ENCODE measurements at places on chromosomes 3 and 15.
A peak's percentile ranks its signal among the peaks of the same experiment; 100 is the strongest.

- no peak for DNase-seq
Observed at GRCh38 chr3:25568525-25569078, 96.1 kb downstream of the TOP2B start.

DNA sequence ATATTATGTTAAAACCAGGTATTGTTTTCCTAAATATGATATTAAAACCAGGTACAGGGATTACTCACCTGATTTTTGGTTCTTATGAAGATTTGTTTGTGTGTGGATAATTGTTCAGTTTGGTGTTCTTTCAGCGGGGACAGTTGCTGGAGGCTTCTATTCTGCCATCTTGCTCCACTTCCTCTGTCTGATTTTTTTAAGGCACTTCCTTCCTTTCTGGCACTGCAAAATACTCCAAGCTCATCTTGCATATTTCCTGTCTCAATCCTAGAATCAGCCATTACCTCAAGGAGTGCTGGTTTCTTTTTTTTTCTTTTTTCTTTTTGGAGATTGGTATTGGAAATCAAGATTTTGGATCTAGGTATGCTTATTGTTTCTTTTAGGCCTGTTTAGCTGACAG lies 229.9 kb downstream of the SV2B start:
- no peak for DNase-seq

GRCh38 chr3:177852001-177852807 lies 654.9 kb upstream of the TBL1XR1 start:
- no peak for DNase-seq

GRCh38 chr15:22856659-22857058 lies 18.2 kb downstream of the NIPA2 start:
- DNase-seq: no peak

GRCh38 chr15:42102646-42103235 lies 8.4 kb upstream of the PLA2G4D start:
- DNase-seq: no peak

GRCh38 chr3:71753701-71754609 lies at the start of gene GPR27:
Gene GPR27, plus strand, starts transcription at chr3:71753855. Its CDS starts 195 bp downstream, at chr3:71754050.
- peak; percentile 62 for DNase-seq

DNA sequence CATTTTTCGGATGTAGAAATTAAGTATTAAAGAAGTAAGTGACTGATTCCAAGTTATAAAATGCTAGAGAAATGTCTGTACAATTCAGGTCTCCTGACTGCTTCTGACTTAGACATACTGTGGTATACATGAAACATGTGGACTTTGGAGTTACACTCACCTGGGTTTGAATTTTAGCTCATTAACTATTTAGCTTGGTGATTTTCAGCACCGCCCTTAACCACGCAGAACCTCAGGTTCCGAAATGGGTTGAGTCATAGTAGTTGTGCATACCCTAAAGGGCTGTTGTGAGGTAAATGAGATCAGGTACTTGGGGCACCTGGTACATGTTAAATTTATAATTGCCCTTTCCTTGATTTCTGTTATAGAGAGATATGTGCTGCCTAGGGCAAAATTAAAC lies 32.9 kb upstream of the UTS2B start:
- DNase-seq: no peak

- no peak for DNase-seq
Observed at GRCh38 chr3:161369531-161369930, 1.8 kb downstream of the SPTSSB start.

DNA sequence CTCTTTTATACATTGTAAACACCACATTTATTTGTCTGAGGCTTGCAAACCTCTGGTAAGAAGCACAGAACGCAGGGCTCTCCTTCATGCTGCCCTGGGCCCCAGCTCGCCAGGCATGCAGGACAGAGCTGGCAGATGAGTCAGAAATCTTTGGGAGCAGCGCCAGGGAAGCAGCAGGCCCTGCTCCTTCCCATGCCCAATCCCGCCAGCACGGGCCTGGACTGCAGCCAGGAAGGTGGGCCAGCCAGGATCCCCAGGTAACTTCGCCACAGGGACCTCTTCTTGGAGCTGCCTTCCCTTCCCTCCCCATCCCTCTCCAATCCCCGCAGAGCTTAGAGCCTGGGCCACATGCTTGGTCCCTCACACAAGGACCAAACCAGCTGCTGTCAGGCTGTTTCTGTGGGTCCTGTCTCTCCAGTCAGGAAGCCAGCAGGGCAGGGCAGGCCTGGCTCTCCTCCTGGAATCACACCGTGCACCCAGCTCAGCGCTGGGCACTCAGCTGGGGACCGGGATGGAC lies 8.8 kb downstream of the STOML1 start:
- no peak for DNase-seq

DNA sequence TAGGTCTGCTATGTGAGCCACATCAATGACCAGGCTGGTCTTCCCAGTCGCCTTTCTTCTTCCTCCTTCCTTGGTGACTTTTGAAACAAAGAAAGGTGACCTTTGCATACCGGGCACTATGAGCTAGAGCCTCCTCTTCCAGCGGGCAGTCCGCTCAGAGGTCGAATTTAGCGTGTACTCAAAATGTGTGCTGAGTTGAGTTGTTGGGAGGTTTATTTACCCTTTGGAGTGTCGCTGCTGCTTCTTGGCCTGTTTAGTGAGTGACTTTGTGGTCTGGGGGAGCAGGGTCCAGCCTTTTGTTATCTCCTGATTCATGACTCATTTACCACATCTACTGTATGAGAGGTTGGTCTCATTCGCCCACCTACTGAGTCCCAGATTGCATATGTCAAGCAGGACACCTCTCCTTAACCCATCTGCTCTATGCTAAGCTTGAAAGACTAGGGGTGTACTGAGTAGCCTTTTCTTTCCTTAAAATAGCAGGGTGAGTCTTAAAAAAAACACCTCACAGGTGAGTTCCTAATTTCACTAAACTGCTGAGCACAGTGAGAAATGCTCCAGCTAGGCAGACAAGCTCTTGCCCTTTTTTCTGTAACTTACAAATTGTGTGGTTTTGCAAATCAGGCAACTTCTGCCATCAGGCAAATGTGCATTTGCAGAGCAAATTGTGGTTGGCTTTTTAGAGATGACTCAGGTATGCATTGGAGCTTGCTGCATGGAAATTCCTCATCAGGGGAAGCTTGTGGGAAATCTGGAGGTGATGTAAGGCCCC lies 3.2 kb upstream of the SIAH2 start:
- DNase-seq: peak; percentile 52

GRCh38 chr3:157529751-157530150 lies 26.5 kb upstream of the VEPH1 start:
- no peak for DNase-seq

- no peak for DNase-seq
Observed at GRCh38 chr3:27533718-27534573, 49.8 kb upstream of the SLC4A7 start.

- no peak for DNase-seq
Observed at GRCh38 chr3:132342183-132342582, 25.0 kb downstream of the ACP3 start.

GRCh38 chr15:95168951-95169431 lies 937.6 kb downstream of the MCTP2 start:
- DNase-seq: no peak

- no peak for DNase-seq
Observed at GRCh38 chr3:193772422-193772763, 179.4 kb downstream of the OPA1 start.
